ENCODE measurements at places on chromosomes 2 and 18. TPM values are rescaled to one million over a fixed set of nuclear protein-coding genes. Genes with fewer than 3 reads are reported as not detected.

The GCG gene
- not detected for total RNA-seq

The ABCG8 gene
- not detected for total RNA-seq

The ANKAR gene
- total RNA-seq, result 1.6 TPM

The ANKRD23 gene
- total RNA-seq, result 0.56 TPM

The REG1B gene
- not detected for total RNA-seq

The ACMSD gene
- total RNA-seq, result 0.46 TPM

The SERPINB13 gene
- total RNA-seq, result 44.9 TPM

The RAB17 gene
- 0.85 TPM for total RNA-seq

The REG1A gene
- not detected for total RNA-seq

The GALR1 gene
- not detected for total RNA-seq

The CACNB4 gene
- 0.33 TPM for total RNA-seq

The ALK gene
- not detected for total RNA-seq

The CROCC2 gene
- not detected for total RNA-seq

The RUFY4 gene
- not detected for total RNA-seq

The MARCO gene
- not detected for total RNA-seq

The CXCR4 gene
- not detected for total RNA-seq

The NETO1 gene
- total RNA-seq, result not detected
